Testis (tissue), 5 donors: ENCODE measurements at places on chromosomes 5 and 9. TPM values are rescaled to one million over a fixed set of nuclear protein-coding genes. Genes with fewer than 3 reads are reported as not detected.
A peak's percentile ranks its signal among the peaks of the same experiment; 100 is the strongest.

CCL28 gene
- polyA plus RNA-seq, result 3.8 TPM

SLC27A6 gene
- polyA plus RNA-seq, result 30.0 TPM

FAXDC2 gene
- polyA plus RNA-seq, result 32.5 TPM

LCP2 gene
- polyA plus RNA-seq, result 14.2 TPM

- peak; percentile 1 for DNase-seq
Observed at GRCh38 chr5:150077996-150078801, 8.2 kb downstream of the CSF1R start.

DNA sequence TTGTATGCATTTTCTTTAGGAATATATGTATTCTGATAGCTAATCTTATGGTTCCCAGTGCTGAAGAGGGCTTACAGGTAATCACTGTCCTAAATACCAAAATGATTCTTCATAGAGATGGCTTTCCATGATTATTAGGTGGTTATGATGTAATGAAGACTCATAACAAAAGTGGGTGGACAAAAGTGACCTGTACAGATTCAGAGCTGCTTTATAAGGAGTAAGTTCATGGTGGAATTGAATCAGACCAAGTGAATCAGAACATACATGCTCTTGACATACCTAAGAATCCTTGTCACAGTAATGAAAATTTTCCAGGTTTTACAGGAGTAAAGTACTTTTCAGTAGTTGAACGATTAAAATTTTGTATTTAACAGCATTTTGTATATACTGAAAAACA lies 105.6 kb downstream of the NIPBL start:
- DNase-seq, result no peak

DNA sequence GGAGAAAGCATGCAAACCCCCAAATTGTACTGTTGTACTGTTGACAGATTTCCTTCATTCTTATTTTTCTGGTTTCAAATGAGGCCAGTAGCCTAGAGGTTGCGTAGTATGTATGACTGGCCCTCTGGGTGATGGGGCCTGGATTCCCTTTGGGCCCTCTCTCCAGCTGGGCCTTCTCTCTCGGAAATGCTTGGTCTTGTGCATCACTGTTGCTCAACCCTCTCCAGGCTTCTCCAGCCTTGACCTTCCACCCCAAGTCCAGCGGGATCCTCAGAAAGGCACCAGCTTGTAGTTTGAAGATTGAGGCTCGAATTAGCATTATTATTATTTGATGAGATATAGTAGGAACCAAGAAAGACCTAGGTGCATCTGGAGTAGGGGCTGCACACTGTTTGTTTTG lies 87.0 kb downstream of the ANGPTL2 start:
- DNase-seq, result peak; percentile 62

- DNase-seq, result no peak
Observed at GRCh38 chr5:172458976-172459782, 4.9 kb upstream of the SH3PXD2B start.

DNA sequence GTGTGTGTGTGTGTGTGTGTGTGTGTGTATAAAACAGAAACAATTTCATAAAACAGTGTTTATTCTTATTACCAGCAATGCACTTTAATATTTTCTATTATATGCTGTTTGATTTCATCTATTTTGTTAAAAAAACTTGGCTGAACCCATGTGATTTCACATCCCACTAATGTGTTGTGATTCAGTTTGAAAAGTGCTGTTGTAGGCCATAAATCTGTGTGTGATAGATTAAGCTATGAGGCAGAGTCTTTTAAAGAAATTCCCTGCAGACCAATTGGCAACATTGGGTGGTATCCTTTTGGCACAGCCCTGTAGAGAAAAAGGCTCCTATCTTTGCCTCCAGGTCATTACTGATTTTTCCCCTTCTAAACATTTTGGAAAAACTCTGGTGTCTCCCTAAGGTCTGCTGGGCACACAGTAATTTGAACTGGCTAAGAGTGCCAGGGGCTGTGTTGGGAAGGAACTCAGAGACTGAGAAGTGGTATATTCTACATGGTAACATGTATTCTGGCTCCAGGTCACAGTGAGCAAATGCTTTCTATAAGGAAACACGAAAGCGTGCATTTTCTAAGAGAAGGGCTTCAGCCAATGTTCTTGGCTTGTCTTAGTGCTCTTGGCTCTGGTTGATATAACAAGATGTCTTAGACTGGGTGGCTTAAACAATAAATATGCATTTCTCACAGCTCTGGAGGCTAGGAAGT lies 4.5 kb downstream of the CAMK4 start:
- no peak for DNase-seq

DNA sequence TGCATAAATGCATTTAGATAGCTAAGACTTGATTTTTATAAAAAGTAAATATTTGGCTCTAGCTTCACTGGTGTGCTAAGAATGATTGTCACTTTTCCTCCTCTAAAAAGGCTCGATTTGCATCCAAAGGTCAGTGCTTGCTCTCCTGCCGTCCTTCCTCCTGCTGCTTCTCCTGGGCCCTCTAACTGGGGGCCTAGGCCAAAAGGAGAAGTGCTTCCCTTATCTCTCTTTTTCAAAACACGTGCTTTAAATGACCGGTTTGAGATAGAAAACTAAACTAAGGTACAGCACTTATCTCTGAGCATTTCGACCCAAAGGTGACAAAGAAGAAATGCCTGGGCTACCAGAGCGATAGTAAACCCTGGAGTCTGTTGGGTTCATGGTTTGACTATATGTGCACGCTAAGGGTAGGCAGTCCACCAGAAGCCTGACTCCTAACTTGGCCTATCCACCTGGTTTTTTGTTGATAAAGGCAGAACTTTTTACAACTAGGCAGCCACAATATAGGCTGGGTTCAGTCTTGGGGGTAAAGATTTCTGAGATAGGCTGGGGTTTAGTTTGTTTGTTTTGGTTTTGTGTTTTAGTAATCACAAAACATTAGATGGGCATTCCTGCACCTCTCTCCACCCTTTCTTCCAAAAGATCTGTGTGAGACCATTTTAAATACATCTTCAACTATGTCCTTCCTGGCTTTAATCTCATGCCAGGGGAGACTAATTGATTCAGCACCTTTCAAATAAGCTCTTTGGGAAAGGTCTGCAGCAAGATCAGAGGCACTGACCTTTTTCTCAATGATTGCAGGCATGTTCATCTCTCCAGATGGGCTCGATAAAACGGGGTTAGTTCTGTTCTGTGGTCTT lies 3.8 kb downstream of the NR2F1-AS1 start:
- no peak for DNase-seq

- DNase-seq, result no peak
Observed at GRCh38 chr5:6719417-6719816, 6.2 kb downstream of the TENT4A start.

- no peak for DNase-seq
Observed at GRCh38 chr5:143342607-143343006, 60.9 kb downstream of the NR3C1 start.

GRCh38 chr5:589173-589572 lies 23.0 kb upstream of the CEP72 start:
- no peak for DNase-seq

DNA sequence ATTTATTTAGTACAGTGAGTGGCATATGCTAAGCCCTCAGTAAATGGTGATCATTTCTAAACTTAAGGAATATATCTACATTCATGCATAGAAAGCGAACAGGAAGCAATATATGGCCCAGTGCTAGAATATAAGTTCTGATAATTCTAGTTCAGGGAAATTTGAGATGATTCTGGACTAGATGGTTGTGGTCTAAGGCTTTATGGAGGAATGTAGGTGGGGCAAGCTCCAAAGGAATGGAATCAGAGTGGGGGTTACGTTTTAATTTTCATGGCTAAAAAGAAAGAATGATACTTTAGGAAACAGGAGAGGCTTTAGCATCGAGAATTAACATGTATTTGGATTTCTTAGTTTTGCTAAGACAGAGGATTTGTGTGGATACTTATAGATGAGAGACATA lies 56.1 kb downstream of the MTREX start:
- no peak for DNase-seq

GRCh38 chr5:180343831-180344695 lies 9.1 kb downstream of the GFPT2 start:
- no peak for DNase-seq

DNA sequence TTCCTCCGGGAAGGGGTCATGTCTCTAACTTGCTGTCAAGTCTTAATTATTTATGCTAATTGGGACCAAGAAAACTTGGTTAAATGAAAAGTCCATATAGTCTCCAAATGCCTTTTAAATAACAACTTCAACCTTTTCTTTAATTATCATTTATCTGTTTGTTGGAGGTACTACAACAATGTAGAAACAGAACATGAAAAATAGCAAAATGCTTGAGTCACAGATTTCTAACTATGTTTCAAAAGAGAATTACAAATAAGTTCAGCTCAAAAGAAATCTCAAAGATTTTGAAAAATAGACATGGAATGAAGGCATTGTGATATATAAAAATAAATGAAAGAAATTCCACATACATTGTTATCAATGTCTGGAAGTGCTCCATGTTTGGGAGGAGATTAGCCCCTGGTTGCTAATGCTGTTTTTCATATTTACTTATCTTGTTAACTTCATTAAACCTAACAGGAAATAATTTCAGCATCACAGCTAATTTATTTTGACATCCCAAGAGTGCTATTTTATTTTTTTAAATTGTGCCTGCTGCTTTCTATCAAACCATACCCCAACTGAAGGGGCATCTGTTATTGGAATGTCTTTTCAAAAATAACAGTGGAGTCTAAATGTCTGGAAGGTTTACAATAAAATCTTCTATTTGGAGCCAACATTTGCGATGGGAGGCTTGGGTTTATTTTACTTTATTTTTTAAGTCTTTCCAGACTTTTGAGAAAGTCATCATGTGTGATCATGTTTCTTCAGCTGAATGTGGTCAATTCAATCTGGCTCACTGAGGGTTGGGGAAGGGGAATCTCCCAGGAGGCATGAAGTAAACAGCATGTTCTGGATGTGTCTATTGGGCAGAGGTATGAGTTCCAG lies 53.1 kb upstream of the ANKRD55 start:
- no peak for DNase-seq
